ENCODE measurements at places on chromosomes 4 and X.

DNA sequence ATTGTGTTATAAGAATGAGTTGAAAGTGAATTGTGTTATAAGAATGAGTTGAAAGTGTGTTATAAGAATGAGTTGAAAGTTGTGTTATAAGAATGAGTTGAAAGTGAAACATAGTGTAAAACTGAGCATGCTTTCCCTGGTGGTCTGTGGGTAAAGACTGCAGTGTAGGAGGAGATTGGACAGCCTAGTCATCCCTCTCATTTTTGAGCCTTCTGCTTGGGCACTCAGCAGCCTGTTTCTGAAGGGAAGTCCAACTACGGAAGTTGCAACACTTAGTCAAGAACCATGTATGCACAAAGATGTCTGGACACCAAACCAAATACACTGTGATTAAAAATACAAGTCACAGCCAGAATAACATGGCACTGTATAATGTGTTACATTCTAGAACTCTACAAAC lies 72.6 kb downstream of the ANK2 start:
- no peak for DNase-seq

- no peak for DNase-seq
Observed at GRCh38 chr4:170306208-170306607, 216.5 kb upstream of the AADAT start.

GRCh38 chr4:148112231-148112982 lies 329.8 kb downstream of the NR3C2 start:
- no peak for DNase-seq

DNA sequence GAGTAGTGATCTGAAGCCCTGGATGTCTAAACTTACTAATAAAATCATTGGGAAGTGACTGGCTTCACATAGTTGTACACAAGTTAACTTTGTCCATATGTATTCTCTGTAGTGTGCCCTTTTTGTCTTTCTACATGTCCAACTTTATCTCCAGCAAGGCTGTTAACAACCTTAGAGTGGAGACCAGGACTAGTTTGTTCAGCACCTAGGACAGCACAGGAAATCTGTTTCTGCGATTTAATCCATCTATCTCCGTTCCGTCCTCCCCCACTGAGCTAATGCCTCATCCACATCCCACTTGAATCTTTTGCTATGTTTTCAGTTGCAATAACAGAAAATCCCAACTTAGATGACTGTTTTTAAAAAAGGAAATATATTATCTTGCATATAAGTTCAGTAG lies 3.4 kb upstream of the ARR3 start:
- no peak for DNase-seq

DNA sequence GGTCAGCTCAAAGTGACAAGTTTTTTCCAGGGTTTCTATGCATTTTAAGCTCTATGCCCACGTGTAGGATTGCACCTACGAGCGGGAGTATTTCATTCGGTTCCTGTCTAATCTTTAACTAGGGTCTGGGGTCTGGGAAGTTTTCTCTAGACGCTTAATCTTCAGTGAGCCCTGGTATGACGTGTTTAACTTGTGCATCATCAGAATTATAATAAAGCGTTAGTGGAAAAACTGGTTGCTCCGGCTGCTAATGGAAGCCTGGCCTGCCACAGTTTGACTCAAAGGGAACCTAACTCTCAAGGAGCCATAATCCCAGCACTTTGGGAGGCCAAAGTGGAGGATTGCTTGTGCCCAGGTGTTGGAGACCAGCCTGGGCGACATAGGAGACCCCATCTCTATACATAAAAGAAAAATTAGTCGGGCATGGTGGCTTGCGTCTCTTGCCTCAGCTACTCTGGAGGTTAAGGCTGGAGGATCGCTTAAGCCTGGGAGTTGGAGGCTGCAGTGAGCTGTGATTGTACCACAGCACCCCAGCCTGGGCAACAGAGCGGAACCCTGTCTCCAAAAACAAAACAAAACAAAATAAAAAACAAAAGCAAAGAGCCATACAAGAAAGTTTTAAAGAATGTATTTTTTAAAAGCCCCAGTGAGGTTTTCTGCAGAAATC lies 30.2 kb downstream of the ARSD start:
- no peak for DNase-seq

- no peak for DNase-seq
Observed at GRCh38 chr4:73139245-73139644, 69.7 kb upstream of the COX18 start.

- no peak for DNase-seq
Observed at GRCh38 chrX:37697169-37697760, 11.7 kb downstream of the XK start.

- DNase-seq = peak; percentile 72
Observed at GRCh38 chrX:72121383-72121782, 10.3 kb downstream of the RTL5 start.

DNA sequence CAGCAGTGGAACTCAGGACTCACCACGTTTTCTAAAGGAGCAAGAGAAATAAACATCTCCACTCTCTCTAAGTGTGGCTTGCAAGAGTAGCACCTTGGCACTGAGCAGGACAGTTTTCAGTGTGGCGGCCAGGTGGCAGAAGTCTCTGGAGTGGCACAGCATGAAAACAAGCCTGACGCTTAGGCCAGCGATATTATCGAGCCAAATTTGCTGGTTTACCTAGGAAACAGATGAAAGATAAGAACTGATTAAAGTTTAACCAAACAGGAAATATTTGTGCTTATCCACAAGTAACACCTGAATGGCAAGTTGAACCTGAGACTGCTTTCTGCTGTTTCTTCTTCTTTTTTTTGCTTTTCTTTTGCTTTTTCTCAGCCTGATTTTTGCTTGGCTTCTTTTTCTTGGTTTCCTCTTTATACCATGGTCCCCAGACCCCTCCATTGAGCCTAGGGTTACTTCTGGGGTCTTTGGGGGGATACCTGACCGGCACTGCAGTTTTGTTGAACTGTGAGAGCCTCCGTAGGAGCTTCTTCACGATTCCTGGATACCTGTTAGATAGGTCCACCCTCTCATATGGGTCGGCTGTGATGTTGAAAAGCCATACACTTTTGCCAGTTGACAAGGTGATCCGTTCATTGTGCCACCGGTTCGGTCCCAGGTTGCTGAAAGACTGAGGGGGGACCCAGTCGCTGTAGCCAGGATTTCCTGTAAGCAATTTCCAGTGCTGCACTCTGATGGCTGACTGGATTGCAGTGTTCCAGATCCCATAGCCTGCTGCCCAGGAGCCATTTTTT lies 77.3 kb downstream of the ARSJ start:
- no peak for DNase-seq

GRCh38 chrX:48948589-48948988 lies 8.8 kb downstream of the OTUD5 start:
- DNase-seq = no peak

GRCh38 chr4:126440297-126440696 lies 1125.5 kb downstream of the FAT4 start:
- no peak for DNase-seq

GRCh38 chr4:164765833-164766232 lies 11.9 kb downstream of the SMIM31 start:
- no peak for DNase-seq

DNA sequence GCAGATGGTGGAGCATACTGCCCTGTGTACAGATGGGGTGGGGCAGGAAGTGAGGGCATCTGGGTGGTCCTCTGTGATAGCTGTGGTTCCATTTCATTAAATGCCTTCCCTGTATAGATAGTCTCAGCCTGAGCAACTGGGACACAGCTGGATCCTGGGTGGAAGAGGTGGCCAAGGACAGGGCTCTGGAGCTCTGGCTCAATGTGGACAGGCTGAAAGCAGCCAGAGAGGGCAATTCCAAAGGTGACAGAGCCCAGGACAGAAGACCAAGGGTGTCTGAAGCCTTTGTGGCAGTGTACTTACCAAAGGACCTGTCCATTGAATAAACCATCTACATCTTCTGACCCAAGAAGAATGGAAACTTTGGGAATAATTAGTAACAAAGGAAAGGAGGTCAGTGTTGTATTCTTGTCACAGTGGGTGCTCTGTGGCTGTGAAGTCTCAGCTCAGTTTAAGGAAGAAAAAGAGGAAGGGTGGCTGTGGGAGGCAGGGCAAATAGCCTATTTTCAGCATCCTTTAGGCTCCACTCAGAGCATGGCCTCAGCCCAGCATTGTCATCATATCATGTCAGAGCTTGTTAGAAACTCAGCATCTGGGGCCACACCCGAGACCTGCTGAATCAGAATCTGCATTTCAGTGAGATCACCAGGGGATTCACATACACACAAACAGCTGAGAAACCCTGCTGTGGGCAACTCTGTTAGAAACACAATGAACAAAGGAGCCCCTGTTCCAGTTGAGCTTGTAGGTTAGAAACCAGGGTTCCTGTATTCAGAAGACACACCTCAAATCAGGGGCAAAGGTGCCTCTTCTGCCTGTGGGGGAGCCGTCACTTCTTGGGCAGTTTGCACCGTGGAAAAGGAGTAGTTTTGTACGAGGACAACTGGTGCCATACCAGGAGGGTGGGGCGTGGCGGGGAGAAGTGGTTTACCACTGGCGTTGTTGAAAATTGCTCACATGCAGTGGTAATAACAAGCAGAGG lies 168.6 kb downstream of the PTTG2 start:
- DNase-seq = no peak

DNA sequence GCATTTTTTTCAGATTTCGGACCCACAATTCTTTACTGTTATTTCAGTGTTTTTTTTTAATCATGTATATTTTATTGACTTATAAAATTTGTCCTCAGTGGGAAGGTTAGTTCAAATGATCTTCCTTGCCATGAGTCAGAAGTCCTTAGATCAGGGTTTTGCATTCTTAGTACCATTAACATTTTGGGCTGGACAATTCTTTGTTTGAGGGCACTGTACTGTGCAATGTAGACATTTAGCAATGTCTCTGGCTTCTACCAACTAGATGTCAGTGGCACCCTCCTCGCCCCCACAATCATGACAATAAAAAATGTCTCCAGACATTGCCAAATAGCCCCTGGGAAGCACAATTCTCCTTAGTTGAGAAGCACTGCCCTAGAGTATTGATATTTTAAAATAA lies 176.6 kb downstream of the VEGFC start:
- no peak for DNase-seq

- DNase-seq = peak; percentile 18
Observed at GRCh38 chr4:4541040-4541631, 712 bp downstream of the STX18 start.

All from psoas muscle (tissue), 8 donors.